IPS DF 19.7 (cell line): ENCODE measurements at places on chromosomes 3 and 15.

DNA sequence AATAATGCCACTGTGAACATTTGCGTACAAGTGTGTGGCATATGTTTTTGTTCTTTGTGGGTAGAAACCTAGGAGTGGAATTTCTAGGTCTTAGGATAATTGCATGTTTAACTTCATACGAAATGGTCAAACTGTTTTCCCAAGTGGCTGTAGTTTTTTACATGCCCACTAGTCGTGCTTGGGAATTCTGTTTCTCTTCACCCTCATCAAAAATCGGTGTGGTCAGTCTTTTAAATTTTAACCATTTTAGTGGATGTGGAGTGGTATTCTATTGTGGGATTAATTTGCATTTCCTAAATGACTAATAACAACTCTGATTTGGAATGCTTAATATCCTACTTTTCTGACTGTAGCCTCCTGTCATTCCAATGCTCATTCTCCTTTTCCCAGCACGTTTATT is 27.6 kb downstream of the ZFAND6 start:
- DNase-seq, result no peak

GRCh38 chr3:52848617-52849016 is 13.8 kb upstream of the MUSTN1 start:
- DNase-seq, result no peak

DNA sequence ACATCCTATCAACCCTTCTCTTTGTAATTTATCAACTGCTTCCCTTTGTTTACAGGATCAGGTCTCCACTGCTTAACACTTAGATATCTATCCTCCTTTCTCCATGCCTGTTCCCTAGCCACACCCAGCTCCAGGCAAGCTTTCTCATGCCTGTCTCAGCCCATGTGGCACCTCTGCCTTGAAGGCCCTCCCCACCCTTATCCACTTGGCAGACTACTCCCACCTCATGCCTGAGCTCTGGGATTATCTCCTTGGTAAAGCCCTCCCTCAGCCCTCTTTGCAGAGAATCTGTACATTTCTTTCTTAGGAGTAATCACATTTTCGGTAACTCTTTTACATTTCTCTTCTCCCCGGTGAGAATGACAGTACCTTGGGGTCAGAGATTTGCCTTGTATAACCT is 96.0 kb downstream of the ATP1B3 start:
- no peak for DNase-seq

DNA sequence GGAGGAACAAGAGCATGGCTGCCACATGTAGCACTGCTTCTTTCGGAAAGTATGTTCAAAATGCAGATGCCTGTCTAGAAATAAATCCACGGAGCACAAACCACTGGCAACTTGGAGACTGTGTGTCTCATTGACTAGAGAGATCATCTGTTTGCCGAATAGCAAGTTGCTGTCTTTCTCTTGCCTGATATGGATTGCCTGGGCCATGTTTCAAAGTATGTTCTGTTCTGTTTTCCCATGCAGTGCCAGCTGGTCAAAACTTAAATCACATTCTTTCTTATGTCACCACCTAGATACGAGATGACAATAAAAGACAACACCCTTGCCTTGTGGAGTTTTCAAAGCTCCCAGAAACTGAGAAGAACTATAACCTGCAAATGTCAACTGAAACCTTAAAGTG is 318.9 kb downstream of the RYR3 start:
- DNase-seq, result no peak

GRCh38 chr3:165983284-165983683 is 146.1 kb upstream of the BCHE start:
- DNase-seq, result no peak

- no peak for DNase-seq
Measured at GRCh38 chr3:146117406-146118285, 43.3 kb downstream of the PLOD2 start.

DNA sequence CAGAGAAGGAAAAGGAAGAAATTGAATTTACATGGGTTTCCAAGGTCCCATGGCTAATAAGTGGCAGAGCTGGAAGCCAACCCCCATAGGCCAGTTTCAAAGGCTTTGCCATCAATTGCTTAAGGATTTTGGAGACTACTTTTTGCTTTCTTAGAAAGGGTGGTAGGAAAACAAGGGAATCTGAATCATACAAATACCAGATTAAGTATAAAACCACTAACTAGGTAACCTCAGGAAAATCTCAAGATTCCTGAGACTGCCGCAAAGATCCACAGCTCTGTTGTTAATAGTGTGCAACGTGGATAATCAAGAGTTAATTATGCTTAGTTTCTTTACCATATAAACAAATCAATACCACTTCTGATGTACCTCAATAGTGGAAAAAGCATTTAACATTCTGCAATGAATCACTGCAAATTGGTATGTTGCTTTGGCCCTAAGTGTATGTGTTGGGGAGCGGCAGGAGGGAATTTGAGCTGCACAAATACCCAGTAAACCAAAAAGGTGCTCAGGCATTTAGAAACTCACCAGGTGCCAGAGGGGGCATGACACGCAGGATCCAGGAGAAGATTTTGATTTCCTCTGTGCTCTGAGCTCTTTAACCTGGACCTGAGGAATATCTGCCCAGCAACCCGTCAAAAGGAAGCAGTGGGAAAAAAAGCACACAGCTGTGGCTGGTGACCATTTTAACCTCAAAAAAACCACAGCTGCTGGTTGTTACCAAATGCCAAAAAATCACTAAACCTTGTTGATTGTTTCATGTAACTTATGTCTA is 22.0 kb downstream of the AADAC start:
- no peak for DNase-seq

DNA sequence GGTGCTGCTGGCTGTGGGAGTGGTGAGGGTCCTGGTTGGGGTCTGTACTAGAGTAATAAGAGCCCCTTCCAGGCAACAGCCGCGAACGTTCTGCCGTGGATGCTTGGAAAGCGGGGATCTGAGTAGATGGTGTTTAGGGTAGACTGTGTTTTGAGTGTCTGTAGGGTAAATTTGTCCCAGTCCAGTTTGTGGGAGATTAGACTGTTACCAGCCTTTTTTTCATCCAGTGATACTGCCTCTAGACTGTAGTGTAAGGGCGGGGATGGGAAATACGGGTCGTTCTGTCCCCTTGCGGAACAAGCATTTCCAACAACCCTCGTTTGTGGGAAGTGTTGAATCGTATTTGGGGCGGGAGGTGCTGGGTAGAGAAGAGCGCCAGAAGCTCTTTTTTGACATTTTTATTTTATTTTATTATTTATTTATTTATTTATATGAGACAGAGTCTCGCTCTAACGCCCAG is 424 bp downstream of the HAUS2 start:
- DNase-seq, result no peak

GRCh38 chr15:31325595-31326155 is 960 bp upstream of the KLF13 start:
- DNase-seq, result no peak

- DNase-seq, result no peak
Measured at GRCh38 chr3:153928851-153929250, 192.3 kb upstream of the ARHGEF26 start.

GRCh38 chr15:40928821-40929659 is at the start of gene DLL4:
Gene DLL4 (plus strand): TSS chr15:40929340. CDS start chr15:40929669, 329 bp downstream.
- no peak for DNase-seq

- no peak for DNase-seq
Measured at GRCh38 chr3:24834442-24834841, 339.8 kb upstream of the THRB start.

DNA sequence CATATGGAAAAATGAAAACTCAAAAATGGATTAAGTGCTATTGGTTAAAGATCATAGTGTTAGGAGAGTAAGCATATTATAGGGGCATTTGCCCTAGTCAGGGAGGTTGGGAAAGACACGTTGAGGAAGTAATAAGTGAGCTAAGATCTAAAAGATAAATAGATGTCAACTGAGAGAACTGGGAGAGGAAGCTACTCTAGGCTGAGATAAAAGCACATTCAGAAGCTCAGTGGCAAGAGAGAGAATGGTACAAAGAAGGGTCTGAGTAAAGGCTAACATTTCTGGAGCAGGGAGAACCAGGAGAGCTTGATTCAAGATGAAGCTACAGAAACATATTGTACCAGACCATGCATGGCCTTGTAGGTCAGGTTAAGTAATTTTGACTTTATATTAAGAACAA is 63.9 kb downstream of the TRPC1 start:
- DNase-seq, result no peak

DNA sequence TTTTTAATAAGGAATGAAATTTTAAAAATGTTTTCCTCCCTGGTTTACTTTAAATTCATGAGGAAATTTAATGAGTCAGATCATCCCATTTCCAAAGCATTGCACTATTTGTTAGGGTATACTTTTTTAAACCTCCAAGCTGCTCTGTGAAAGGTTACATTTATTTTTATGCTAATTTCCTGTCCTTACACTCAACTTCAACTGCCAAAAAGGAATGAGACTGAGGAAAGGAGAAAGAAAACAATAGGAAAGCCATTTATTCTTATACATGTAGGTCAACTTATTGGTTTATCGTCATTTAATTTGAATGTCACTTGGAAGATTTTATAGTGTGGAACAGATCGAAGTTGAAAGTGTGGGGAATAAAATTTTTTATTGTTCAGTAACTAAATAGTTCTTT is 104.1 kb downstream of the ALCAM start:
- no peak for DNase-seq

DNA sequence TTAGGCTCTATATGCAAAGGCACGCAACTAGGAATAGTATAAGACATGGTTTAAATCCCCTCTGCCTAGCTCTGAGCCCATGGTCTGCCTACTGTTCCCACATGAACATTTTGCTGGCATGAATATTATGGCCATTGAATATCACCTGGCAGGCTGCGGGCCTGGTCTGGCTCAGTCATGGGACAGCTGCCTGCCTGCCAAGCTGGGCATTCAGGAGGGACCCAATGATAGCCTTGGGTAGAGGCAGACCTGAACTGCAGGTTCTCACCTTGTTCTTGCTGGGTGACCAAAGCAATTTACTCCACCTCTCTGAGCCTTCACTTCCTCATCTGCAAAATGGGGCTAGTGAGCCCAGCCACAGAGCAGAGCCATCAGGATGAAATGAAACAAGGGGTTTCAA is 11.3 kb downstream of the RBP1 start:
- no peak for DNase-seq

DNA sequence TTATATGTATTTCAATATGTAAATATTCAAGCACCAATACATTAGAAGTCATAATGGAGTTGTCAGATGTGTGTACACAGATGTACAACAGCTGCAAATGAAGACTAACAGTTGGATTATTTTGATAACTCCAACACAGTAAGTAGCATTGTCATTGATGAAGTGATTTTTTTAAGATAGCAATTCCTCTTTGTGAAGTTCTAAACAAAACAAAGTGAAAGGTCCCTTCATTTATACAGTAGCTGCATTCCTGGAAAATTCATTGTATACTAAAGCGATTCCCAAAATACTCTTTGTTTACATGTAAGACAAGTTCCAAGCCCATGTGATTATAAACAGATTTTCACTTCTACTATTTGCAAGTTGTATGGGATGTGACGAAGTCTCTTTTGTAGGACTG is 114.7 kb downstream of the B3GALNT1 start:
- DNase-seq, result no peak

GRCh38 chr3:127263586-127264231 is 24.1 kb downstream of the PRR20G start:
- no peak for DNase-seq

- no peak for DNase-seq
Measured at GRCh38 chr3:13540297-13540995, 8.5 kb upstream of the FBLN2 start.

DNA sequence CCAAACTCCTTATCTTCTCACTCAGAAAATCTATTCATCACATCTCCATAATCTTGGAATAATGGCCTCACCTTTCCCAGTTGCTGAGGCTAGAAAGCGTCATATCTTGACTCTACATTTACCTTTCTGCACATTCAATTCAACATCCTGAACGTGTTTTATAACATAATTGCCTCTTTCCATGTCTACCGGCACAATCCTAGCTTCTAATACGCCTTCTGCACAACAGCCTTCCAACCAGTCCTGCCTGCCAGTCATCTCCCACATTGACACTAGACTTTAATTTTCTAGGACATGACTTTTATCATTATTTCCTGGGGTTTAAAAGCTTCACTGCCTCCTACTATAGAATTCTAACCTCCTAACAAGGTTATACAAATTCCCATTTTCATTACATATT is 906.6 kb downstream of the ROBO1 start:
- DNase-seq, result no peak

- DNase-seq, result no peak
Measured at GRCh38 chr3:148106062-148106461, 591.6 kb upstream of the AGTR1 start.

GRCh38 chr3:162978136-162978535 is 1481.5 kb downstream of the OTOL1 start:
- DNase-seq, result no peak

GRCh38 chr3:168615493-168616020 is 519.8 kb upstream of the GOLIM4 start:
- no peak for DNase-seq

- no peak for DNase-seq
Measured at GRCh38 chr15:66017792-66018487, 148.6 kb downstream of the RAB11A start.

DNA sequence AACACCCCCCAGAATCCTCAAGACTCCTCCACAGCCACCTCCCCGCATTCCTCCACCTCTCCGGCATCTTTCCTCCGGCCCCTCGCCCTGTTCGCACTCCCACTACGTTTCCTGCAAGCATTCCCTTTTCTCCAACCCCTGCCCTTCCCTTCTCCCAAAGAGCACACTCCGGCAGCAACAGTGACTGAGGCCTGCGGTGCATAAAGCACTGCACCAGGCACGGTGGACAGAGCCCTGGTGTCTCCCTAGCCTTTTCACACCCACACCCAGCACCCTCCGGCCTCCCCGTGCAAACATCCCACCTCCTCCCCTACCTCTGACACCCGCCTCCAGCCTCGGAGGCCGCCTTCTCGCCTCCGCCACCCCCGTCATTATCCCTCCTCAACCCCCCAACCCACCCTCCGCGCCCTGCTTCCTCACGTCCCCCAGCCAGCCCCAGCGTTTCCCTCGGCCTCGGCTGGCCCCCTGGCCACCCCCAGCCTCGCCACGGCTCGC is 577 bp downstream of the ZNF148 start:
- peak; percentile 35 for DNase-seq

DNA sequence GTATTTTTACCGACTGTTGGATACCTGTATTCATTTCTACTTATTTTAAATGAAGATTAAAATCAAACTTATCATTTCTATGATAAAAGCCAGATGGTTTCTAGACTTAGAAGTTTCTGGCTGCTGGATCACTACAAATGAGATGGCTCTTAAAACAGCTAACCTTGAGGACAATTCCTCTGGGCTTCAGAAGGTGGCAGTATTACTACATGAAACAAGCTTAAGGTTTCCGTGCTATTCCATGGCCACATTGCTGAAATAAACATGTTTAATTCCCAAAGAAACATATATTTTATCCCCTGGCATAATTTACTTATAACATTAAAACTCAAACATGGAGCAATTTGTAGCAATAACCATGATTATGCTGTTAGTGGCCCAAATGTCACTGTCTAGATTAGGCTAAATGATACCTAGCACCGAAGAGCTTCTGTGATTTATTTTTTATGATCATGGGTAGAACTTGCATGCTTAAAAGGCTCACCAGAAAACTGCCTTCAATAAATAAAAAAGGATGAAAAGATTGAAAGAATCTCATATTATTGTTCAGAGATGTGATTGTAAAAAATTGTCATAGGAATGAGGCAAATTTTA is 204.0 kb upstream of the NANOGP8 start:
- DNase-seq, result peak; percentile 9
